ENCODE measurements at places on chromosomes 7 and 10.

DNA sequence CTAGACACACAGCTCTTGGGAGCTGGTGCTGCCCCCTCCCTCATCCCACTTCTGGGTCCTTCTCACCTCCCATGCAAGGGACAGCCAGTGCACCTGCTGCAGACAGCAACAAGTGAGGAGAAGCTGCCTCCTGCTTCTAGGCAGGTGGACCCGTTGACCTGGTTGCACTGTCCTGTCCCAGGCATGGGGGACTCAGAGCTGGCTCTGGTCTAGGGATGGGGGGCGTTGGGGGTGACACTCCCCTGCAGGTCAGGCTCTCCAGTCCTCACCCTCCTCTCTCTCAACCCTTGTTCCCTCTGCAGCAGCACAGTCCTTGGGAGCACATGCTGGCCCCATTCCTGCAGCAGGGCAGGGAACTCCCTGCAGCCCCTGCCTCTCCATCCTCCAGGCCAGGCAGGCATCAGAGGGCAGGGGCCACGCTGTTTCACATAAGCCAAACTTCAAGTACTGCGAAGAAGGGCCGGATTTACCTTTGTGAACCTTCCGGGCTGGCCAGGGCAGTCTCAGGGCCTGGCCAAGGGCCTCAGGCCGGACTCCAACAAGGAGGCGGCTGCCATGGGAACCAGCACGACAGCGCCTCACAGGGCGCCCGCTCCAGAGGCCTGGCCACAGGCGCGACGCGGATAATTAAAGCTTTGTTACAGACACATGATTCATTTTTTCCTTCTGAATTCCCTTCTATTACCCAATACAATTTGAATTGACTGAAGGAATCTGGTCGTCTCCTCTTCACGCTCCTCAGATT, 48.5 kb downstream of the RASGEF1A start:
- no peak for DNase-seq

DNA sequence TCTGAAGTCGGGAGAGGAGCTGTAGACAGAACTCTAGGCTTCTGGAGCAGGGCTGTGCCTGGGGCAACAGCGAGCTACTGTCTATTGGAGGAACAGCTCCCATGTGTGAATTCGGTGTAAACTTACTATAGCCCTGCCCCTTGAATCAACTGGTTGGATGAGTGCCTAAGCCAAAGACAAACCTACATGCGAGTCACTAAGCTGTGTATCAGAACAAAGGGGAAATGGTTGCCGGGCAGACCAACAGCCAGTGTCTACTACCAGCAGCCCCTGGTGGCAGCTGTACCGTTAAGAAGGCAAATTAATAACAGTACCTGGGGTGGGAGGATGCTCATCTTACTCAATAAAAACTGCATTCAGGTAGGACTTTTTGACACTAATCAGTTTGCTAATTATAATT, 343.6 kb downstream of the ACTR3B start:
- no peak for DNase-seq

- DNase-seq = no peak
Observed at GRCh38 chr10:95756041-95756761, at the start of gene ENTPD1. ENTPD1 (plus strand) TSS chr10:95756163; CDS start chr10:95756240, 77 bp downstream.

DNA sequence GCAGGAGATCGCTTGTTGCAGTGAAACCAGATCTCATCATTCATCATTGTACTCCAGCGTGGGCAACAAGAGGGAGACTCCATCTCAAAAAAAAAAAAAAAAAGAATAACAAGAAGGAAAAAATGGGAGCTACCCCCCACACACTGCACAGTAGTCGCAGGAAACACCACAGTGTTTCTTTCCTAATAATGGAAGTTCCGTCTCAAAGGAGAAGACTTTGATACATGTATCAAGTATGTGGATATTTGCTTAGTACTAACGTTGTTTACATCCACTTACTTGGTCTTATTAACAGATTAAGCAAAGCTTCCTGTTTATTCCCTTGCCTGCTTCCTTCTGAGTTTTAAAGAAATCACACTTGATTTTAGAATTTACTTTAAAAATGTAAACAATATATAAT, 22.2 kb downstream of the YAE1 start:
- no peak for DNase-seq

GRCh38 chr7:7944619-7945282, 23.8 kb upstream of the GLCCI1 start:
- DNase-seq = no peak

DNA sequence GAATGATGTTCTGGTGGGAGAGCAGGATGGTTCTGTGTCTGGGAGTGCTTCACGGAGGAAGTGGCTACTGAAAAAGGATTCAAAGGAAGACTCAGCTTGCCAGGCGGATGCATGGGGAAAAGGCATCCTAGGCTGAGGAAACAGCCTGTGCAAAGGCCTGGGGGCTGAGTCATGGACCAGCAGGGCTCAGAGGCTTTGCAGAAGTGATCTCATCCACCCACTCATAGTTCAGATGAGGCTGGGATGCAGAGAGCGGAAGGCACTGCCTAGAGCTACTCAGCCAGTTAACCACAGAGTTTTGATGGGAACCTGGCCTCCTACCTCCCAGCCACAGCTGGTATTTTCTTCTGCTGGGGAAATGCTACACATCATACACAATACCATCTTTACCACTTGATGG, 15.8 kb upstream of the ADAMTS14 start:
- peak; percentile 95 for DNase-seq

DNA sequence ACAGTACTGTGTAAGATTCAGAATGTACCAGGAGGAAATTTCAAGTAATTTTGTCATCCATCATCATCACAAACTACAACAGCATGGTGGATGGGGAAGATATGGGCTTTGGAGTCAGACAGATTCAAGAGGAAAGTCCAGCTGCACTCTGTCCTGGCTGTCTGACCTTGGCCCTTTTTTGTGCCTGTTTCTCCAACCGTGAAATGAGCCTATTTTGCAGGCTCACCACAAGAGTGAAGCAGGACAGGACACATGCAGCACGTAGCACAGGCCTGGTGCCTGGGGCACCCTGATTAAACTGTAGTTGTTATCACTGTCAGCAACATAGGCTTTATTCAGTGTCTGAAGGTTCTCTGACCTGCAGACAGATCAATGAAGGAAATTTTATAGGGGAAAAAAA, 37.6 kb downstream of the RHOBTB1 start:
- DNase-seq = no peak

DNA sequence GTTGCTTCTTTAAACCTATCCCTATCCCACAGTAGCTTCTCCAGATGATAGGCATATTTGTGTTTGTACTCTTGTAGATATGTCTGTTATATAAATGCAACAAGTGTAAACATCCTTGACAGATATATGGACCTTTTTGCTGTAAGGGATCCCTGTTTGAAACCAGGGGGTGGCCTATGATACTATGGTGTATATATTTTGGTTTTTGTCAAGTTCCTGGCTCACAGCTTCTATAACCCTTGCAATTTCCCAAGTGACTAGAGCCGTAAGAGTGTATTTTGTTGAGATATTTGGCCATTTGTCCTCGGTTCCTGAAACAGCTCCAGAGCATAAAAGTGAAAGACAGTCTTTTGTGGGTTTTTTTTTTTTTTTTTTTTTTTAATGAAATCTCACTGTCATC, 9.7 kb downstream of the COMTD1 start:
- no peak for DNase-seq

DNA sequence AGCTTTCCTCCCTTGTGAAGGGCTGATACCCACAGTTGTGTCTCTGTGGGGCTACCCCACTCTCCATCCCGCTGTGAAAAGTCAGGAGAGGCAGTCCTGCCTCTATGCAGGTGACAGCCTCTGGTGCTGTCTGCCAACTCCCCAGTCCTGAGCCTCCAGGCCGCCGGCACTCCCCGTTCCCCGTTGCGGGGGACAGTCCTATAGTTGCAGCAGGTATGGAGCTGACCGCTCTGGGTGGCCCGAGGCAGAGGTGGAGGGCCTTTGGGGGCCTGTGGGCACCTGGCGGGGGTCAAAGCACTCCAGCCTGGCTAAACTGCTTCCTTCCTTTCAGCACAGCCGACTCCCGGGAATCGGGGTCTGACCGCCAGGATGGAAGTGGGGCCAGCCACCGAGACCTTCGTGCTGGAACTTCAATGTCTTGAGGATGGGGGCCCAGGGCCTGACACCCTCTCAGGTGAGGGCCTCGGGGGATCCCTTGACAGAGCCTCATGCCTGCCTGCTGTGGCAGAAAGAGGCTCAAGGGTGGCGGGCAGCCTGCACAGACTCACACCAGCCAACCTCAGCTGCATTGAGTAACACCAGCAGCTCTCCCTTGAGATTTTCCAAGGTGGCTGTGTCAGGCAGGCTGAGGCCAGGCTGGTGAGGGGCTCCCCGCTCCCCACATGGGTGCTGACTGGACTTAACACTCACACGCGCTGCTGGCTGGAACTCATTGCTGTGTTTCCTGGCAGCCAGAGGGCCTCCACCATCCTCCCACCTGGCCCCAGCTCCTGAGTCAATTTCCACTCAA, 1.6 kb downstream of the ZNF853 start:
- no peak for DNase-seq

GRCh38 chr7:29764227-29764626, 42.1 kb upstream of the WIPF3 start:
- no peak for DNase-seq

DNA sequence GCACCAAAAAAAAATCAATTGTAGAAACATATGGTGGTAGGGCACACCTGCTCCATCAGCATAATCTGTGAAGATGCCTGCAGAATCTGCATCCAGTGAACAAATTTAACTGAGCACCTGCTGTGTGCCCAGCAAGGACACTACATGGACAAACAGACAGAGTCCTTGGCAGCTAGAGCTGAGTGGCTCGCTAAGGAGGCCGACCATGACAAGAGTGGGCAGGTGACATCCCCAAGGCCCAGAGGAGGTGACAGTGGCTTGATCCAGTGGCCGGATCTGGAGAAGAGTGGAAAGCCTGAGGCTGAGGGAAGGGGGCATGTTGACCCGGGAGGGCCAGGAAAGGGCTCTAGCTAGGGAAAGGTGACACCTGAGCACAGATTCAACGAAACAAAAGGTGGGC, 68.1 kb downstream of the MAD1L1 start:
- no peak for DNase-seq

DNA sequence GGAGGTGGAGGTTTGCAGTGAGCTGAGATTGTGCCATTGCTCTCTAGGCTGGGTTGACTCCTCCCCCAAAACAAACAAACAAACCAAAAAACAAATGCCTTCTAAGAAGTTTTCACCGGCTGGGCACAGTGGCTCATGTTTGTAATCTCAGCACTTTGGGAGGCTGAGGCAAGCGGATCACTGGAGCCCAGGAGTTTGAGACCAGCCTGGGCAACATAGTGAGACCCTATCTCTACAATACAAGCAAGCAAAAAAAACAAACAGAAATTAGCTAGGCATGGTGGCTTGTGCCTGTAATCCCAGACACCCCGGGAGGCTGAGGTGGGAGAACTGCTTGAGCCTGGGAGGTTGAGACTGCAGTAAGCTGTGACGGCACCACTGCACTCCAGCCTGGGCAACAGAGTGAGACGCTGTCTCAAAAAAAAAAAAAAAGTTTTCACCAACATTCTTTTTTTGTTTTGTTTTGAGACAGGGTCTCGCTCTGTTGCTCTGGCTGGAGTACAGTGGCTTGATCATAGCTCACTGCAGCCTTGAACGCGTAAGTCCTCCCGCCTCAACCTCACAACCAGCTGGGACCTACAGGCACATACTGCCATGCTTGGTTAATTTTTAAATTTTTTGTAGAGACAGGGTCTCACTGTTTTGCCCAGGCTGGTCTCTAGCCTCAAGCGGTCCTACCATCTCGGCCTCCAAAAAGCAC, 1.3 kb upstream of the ZAN start:
- DNase-seq = no peak

DNA sequence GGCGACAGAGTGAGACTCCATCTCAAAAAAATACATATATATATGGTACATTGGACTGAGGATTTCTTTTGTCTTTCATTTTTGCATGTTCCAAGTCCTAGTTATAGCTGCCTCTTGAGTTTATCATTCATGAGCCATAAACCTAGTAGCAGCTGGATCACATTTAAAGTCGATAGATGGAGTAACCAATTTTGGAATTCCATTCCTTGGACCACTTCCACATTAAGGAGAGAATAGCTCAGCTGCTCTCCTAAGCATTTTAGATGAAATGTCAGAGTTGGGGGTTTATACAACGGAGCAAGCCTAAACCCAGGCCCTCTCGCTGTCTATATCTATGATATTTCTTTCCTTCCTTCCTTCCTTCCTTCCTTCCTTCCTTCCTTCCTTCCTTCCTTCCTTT, 141.2 kb downstream of the LYZL1 start:
- DNase-seq = no peak

DNA sequence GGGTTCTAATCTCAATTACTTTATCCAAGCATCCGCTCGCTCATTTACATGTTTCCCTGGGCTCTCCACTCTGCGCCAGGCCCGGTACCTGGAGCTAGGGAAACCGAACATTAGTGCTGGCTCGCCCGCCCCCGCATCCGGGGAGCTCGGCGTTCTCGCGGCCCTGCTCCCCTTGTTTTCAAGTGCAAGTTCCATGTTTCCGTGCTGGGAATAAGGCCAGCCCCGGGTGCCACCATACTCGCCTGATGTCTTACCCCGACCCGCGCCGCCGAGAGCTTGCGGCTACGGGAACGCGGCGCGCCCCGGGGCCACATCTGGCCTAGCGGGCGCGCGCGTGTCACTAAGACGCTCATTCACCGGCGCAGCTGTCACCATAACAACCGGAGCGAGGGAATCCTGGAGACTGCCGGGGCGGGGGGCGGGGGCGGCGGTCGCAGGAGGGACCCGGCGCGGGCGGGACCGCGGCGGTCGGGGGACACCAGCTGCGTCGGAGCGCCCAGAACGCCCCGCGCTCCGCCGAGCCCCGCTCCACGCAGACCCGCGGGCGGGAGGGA, at the start of gene NEURL1:
TSS of gene NEURL1 (plus strand) at position 344 of the 554 bp plus-strand sequence. CDS start 683 bp downstream, outside the sequence.
- DNase-seq = no peak

DNA sequence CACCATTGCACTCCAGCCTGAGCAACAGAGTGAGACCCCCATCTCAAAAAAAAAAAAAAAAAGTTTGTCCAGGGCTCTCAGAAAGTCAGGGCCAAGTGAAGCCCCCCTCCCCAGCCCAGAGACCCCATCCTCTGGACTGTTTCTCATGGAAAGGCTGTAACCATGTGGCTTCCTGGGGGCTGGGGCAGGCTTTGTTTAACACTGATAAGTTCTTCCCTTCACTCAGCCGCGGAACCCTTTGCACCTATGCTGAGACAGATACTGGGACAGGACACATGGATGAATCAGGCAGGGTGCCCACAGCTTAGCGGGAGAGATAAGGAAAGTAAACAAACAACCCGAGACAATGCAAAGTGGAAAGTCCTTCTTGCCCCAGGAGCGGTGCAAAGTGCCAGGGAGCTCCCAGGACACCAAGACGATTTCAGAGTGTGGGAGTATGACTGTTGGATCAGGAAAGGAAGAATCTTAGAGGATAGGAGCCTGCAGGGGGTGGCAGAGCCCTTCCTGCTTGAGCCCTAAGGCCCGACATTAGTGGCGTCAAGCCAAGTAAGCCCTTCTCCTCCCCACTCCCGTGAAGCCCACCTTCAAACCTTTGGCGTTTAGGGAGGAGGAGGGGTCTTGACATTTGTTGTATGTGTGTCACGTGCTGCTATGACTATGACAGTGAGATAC, 11.6 kb downstream of the MLXIPL start:
- DNase-seq = no peak

Measured in smooth muscle cell of the brain vasculature (primary cell).